Right ventricle myocardium superior (tissue), 1 donor: ENCODE measurements at places on chromosomes 3 and 15.

DNA sequence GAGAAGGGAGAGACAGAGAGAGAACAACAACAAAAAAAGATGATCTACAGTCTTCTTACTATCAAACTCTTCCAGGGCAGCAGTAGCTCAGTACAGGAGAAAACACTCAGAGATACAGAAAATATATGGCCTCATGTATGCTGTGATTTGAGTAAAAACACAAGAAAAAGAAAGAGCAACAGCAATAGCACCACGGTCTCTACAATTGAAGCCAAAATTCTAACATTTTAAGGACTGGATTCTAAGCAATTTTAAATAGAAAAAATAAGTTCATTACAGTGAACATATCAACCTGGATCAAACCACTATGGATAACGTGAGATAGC lies 43.5 kb upstream of the ALCAM start:
- DNase-seq, result no peak

DNA sequence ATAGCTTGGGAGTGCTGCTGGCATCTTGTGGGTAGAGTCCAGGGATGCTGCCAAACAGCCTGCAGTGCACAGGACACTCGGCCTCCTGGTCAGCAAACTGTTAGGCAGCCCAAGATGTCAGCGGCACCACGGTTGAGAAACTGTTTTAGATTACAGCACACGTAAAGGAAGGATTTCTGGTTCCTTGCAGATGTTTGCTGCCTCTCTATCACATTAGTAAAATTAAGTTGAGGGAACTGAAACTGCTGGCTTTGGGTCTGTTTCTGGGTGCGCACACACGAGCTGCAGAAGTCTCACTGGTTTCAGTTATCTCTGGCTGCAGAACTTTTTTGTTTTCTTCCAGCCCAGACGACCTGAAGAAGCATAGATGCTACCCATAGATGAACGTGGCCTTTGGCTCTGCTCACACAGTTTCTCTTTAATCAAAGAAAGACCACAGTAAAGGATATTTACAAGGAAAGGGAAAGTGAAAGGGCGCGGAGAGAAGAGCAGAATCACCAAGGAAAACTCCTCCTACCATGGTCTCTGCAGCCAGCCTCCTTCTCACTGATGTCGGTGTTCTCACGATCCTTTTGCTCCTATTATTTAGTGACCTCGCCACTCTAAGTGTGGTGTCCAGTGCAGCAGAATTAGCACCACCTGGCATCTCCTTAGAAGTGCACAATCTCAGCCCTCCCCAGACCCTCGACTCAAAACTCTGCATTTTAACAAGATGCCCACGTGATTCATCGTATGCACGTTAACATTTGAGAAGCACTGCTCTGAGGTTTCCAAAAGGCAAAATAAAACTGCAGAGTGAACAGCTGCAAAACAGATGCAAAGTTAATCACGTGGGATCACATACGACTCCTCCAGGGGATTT lies 50.6 kb upstream of the AKAP13 start:
- DNase-seq, result peak; percentile 54

- no peak for DNase-seq
These were observed 219.7 kb upstream of the SETMAR start for GRCh38 chr3:4083225-4084015.

DNA sequence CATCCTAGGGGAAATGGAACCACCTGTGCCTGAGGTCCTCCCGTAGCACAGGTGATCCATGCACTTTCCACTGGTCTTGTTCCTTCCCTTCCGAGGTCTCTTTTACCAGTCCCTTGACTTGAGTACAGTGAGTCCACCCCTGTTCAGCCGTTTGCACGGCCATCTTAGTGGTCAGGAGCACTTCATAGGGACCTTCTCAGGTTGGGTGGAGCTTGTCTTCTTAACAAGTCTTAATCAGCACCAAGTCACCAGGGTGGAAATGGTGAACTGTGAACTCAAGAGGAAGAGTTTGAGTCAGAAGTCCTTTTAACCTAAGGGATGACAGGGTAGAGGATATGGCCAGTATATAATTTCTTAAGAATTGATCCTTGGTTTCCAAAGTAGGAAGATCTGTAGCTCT lies 21.4 kb downstream of the ARL8B start:
- no peak for DNase-seq

DNA sequence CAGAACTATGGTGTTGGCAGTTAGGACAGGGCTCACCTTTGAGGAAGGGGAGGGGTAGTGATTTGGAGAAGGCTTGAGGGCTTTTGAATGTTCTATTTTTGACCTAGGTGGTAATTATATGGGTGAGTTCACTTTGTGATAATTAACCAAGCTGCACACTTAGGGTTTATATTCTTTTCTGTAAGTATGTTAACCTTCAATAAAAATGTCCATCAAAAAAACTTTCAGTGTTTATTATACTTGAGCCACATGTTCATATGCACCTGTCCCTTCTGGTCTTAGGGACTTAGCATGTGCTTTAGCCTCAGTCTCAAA lies 28.4 kb downstream of the PDE8A start:
- no peak for DNase-seq

GRCh38 chr3:102095383-102095782 lies 246.1 kb downstream of the NFKBIZ start:
- no peak for DNase-seq

DNA sequence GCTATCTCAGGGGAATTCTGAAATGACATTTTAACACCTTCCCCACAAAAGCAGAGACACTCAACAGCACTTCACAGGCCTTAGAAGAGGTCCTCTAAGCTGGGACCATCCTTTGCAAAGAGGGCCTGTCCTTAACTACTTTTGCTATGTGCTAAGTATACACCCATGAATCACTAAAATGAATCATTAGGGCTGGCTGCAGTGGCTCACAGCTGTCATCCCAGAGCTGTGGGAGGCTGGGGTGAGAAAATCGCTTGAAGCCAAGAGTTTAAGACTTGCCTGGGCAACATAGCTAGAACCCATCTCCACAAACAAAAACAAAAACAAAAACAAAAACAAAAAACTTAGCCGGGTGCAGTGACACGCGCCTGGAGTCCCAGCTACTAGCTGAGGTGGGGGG lies 53.9 kb upstream of the MELTF start:
- no peak for DNase-seq

DNA sequence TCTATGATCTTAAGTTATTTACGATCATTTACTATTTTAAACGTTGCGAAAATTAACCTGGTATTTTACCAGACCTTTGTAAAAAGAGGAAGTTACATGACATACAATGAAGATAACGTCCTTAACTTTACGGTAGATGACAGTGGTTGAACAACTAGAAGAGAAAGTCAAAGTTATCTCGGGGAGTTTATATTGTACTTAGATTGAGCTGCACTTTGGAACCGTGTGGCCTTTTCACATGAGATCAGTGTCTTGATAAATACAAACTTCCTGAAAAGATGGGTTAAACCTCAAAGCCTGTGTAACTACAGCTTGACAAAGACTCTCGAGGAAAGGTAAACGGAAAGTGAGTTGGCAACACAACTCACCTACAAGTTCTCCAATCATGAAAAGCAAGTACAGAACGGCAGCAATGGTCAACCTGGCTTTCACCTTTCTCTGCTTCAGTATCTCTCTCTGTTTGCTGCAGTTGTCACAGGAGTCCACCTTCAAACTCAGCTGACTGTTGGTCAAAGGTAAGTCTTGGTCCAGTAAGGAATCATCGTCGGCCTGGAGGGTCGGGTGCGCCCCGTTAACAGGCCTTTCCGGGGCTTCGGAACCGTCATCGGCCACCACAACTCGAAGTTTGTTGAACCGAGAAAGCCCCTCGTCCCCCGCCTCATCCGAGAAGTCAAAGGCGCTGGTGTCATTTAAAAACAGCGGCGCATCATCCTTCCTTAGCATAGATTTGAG lies 793 bp downstream of the SLC30A4 start:
- no peak for DNase-seq

DNA sequence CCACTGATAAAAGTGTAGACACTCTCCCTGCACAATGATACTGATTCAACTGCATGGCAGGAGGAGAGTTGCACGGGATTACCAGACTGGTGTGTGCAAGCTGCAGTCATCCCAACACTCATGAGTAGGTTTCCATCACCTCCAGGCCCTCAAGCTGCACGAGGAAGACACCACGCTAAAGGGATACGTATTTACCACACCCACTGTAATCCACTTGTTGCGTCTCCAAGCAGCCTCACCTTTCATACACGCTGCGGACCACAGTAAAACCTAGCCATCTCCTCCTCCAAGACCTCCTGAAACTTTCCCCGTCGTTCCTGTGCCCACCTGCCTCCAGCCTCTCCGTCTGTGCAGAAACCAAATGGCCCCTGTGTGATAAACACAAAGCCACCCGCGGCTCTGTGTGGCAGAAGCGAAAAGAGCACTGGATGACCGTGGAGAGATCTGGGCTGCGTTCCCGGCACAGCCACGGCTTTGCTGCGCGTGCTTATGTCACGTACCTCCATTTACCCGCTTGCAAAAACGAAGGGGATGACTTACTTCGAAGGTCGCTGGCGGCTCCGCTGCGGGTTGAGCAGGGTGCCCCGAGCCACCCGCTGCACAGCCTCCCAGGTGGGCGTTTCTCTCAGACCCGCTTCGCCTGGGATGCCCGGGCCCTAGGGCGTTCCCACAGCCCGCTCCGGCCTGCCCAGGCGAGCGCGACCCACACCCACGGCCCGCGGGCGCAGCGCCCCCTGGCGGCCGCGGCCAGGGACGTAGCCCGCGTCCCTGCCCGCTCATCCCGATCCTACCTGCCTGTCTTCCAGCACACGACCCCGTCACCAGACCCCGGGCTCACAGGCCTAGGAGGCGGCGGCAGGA lies 643 bp downstream of the ABCC5 start:
- DNase-seq, result peak; percentile 79

- no peak for DNase-seq
These were observed 266.6 kb upstream of the SUCLG2 start for GRCh38 chr3:67920969-67921368.

DNA sequence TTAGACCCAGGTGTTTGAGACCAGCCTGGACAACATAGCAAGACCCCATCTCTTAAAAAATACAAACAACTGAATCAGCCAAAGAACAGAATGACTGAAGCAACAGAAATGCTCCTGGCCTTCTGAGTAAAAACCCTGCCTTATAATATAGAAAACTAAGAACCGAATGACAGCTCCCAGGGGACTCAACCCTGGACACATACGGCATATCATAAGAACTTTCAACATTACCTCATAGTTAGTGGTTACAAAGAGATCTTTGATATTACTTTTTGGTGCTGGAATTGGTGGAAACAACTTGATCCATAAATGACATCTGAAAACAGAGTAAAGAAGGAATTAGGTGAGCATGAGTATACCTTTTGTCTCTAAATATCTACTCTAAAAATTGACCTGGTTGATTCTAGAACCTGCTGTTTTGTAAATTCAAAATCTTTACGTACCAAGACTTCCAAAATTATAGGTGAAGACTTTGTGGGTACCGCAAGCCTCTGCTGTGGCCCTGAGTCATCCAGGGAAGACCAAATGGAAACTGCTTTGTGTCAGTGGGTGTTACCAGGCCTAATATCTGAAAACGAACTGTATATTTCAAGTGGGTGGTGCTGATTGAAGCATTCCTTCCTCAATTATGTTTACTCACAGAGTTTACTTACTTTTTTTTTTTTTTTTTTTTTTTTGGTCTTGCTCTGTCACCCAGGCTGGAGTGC lies 35.5 kb downstream of the IL5RA start:
- no peak for DNase-seq

- DNase-seq, result no peak
These were observed 278.9 kb upstream of the STT3B start for GRCh38 chr3:31253782-31254181.

DNA sequence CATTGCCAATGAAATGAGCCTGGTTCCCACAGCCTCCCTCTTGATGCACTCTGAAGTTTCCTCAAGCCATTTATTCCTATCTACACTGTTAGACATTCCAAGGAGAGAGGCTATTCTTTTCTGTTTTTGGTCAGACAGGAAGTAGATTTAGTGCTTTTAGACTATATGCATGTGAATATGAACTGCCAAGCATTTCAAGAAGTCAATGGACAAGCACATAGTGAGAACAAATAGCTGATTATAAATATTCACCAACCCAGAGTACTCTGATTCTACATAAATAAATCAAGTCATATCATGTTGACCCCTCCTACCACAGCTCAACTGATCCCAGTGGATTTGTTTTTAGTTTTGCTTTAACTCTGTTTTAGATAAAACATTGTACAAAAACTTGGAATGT lies 412.5 kb upstream of the RARB start:
- no peak for DNase-seq

GRCh38 chr3:12458901-12459300 lies 25.4 kb upstream of the TSEN2 start:
- no peak for DNase-seq

- no peak for DNase-seq
These were observed 40.9 kb downstream of the PML start for GRCh38 chr15:74035121-74036017.

DNA sequence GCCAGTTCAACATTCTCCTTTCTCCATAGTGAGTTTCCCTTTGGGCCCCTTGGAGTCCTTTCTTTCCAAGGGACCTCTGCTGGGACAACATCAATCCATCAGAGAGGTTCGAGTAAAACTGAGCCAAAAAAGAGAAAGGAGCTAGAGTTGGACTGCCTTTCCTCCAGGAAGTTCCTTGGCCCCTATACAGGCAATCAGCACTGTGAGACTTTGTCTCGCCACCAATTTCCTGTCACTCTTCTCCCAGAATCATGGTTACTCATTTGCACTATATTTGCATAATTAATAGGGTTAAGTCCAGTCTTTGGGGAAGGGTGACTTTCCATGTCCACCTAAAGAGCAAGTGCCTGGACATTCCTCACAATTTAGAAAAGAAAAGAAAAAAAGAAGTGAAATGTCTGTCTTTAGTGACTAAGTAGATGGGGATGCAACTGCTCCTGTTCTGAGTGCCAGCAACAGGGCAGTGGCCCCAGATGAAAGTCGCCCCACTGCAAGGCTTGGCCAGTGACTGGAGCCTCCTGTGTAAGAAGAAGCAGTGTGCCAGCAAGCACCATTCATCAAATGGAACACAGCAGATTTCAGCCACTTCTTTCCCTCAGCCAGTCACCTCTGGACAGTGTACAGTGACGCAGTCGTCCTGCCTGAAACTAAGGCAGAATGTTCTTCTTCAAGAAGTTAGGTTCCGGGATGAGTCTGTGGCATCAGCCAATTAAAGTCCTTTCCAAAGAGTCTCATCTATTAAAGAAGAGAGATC lies 91.6 kb downstream of the FSIP1 start:
- no peak for DNase-seq

GRCh38 chr15:49215768-49216739 lies 46.0 kb downstream of the GALK2 start:
- peak; percentile 74 for DNase-seq

- peak; percentile 78 for DNase-seq
These were observed at the start of gene CACNA2D2 for GRCh38 chr3:50503504-50504342. CACNA2D2 (minus strand) TSS chr3:50503634; CDS start chr3:50503423, 211 bp downstream.

DNA sequence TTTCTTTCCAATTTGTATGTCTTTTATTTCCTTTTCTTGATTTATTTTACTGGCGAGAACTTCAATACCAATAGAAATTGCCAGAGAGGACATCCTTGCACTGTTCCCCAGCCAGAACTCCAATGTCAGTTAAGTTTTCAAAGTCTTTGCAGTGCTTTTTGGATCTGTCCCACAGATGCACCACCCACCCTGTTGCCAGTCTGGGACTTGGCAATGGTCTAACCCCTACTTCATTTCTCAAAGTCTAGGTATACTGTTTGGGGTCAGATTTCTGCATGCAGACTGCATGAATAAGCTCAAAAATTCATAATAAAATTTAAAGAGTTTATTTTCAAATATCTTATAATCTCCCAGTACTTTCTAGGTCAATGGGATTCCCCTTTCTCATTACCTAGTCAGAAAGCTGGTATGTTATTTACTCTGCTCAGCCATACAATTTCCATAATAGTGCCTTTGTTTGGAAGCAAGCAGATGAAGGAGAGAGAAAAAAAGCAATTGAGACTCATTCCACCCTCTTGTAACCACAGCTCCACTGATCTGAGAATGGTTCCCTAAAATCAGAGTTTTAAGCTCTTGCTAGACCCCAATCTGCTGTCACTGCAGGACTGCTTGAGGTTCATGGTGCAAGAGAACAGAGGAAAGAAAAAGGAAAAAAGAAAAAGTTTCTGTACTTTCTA lies 125.9 kb upstream of the PLXND1 start:
- DNase-seq, result no peak
